KBM-7 (cell line): ENCODE measurements at places on chromosomes 13 and 19.

DNA sequence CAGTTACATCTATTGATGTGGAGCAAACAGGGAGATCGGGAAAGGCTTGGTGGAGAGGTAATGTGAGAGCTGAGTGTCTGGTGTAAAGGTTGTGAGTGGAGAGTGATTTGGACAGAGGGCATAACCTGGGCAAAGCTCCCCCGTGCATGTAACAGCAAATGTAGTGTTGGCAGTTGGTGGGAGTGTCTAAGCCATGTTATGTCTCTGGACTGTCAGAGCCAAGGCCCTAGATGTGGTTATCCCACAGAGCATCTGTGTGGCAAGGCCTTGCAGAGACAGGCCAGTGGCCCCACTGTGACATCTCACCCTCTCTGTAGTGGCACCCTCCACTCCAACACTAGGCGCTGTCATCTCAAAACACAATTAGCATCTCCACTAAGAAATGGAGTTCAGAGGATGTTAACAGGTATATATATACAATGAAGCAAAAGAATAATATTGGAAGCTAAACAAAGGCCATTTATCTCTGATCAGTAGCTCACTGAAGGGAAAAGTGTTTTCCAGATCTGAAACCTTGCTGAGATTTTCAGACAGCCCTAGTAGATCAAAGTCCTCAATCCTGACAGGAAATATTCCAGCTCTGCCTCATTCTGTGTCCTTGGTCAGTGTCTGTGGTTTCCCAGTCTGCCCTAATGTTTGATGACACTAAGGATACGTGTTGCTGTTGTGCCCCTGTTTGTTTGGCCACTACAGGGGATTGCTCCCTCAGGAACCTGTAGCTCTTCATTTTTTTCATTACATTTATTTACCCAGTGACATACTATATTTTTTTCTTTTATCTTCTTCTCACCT lies 20.2 kb downstream of the POLR1D start:
- DNase-seq, result no peak

DNA sequence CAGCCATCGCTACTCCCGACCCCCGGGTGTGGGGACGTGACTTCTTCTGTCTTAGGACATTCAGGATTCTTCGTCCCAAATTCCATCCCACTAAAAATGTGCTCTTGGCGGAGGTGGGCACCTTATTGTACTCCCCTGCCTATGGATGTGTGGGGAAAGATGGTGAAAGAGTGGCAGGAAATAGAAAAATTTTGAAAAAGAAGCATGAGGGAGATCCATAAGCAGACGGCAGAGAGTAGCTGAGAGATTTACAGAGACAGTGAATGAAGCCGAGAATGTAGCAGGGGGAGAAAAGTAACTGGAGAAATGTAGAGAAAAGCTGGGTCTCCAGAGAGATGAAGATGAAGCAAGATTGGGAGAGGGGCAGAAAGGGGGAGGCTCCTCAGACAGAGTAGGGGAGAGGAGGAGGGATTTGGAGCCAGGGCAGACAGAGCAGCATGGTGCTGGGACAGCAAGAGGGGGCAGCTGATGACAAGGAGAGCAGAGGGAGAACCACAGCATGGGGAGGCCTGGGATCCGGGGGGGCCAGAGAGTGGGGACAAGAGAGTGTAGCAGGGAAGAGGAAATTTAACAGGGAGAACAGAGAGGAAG lies 843 bp downstream of the ZNF610 start:
- no peak for DNase-seq

DNA sequence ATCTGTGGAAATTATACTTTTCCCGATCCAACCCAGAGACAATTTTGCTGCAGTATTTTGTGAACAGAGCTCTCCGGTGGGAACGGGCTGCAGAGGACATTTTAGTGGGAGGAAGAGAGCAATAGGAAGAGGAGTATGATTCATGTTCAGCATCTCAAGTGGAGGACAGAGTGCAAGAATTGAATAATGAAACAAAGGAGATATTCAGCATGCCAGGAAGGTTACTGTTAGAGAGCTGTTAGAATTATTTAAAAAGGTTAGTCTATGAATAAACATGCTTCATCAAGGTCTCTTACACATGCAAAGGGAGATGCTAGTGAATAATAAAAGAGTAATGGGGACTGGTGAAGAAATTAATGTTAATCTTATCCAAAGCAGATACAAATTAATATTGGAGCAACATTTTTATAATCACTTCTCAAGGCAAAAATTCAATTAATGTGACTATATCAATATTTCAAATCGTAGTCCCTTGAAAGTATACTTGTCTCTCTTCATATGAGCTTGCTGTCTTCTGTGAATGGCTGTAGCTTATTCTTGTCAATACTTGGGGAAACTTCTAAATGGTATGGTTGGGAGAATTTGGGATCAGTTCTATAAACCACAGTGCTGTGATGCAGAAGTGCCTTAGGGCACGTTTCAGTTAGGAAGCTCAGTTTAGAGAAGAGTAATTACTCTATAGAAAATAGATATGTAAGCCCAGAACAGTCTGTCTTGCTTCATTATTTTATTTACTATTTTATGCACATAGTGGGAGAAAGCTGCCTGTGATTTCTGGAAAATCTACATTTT lies 1165.8 kb downstream of the OLFM4 start:
- no peak for DNase-seq

DNA sequence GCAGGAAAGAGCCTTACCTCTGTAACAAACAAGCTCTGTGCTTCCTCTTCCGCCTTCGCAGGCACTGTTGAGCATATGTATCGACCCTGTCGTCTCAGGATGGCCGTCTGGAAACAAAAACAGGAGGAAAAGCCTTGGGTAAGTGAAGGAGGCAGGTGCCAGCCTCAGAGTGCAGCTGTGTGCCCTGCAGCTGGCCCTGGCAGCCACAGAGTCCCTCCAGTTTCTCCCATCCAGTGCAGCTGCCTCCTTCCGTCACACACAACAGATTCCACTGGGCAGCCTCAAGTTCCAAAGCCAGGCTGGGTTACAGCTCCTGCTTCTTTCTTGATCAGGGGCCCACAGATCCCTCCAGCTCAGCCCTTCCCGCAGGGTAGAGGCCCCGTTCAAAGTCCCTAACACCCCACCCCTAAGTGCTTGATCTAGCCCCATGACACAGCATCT lies 47.7 kb downstream of the DOCK9 start:
- DNase-seq, result no peak

GRCh38 chr19:19110410-19111135 lies 27.7 kb downstream of the TMEM161A start:
- DNase-seq, result no peak

DNA sequence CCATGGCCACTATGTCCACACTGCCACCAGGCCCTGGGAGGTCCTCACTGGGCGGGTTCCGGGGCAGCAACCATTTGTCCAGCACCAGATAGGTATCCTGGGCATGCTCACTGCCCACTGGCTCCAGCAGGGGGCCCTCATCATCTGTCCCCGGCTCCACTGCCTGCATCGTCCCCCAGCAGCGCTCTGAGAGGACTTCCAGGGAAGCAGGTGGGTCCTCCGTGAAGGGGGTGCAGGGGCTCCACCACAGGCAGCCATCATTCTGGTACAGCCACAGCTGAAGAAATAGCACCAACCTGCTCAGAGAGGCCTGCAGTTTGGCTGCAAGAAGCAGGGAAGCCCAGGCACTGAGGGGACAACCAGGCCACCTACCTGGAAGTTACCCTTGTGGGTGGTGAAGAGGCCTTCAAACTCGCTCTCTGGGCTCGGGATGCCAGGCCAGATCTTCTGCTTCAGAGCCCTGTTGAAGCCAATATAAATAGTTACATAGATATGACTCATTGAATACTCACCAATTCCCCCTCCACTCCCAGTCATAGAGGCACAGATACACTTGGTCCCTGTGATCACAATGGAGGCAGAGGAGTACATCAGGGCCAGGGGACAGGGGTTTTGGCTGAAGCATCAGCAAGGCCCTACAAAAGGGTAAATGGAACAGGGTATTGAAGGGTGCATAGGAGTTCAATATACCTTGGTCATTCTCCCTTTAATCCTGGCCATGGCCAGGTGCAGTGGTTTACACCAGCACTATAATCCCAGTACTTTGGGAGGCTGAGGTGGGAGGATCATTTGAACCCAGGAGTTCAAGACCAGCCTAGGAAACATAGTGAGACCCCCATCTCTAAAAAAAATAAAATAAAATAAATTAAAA lies 4.1 kb downstream of the SWSAP1 start:
- DNase-seq, result peak; percentile 57

DNA sequence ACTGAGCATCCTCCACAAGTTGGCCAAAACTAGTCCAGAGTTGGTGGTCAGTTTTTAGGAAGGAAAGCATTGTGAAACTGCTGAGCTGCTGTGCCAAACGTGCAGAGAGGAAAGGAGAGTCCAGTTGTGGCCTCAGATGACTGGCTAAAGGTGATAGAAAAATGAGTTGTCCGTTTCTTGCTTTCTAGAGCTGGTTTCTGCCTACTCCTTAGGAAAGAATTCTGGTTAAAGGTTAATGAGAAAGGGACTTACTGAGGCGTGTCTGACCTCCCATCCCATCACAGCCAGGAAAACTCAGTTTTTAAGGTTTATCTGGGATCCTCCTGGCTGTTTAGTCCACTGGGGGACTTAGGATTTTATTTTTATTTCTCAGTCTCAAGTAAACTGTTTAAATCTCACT lies 1186.3 kb downstream of the UQCRFS1 start:
- DNase-seq, result no peak

DNA sequence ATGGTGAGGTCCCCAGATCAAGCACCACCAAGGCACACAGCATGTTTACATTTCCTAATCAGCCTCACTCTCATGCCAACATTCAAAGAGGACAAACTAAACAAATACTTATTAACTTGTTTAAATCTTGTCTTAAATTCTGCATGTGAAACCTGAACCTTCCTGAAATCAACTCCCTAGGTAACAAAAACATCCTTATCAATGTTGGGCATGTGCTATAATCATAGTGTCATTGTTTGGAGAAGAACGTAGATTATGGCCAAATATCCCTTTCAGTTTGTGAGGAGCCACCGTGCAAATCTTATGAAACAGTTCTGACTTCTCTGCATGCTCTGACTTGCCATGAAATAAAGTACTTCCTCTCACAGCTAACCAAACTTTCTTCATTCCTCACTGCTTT lies 123.8 kb downstream of the NDFIP2 start:
- no peak for DNase-seq

DNA sequence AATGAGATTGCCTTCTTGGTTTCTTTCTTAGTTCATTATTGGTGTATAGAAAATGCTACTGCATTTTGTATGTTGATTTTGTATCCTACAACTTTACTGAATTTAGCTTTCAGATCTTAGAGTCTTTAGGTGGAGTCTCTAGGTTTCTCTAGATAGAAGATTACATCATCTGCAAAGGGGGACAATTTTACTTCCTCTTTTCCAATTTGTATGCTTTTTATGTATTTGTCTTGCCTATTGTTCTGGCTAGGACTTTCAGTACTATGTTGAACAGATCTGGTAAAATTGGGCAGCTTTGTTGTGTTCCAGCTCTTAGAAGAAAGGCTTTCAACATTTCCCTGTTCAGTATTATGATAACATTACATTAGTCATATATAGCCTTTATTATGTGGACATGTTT lies 101.0 kb upstream of the SPRY2 start:
- DNase-seq, result peak; percentile 72
